Epithelial cell of prostate (primary cell): ENCODE measurements at places on chromosomes 1 and 21.

GRCh38 chr1:14245954-14246353 lies 352.5 kb upstream of the KAZN start:
- DNase-seq = no peak

- DNase-seq = no peak
Measured at GRCh38 chr1:22767852-22768251, 57.2 kb downstream of the EPHB2 start.

GRCh38 chr1:105641407-105641806 lies 1415.1 kb upstream of the PRMT6 start:
- DNase-seq = no peak

DNA sequence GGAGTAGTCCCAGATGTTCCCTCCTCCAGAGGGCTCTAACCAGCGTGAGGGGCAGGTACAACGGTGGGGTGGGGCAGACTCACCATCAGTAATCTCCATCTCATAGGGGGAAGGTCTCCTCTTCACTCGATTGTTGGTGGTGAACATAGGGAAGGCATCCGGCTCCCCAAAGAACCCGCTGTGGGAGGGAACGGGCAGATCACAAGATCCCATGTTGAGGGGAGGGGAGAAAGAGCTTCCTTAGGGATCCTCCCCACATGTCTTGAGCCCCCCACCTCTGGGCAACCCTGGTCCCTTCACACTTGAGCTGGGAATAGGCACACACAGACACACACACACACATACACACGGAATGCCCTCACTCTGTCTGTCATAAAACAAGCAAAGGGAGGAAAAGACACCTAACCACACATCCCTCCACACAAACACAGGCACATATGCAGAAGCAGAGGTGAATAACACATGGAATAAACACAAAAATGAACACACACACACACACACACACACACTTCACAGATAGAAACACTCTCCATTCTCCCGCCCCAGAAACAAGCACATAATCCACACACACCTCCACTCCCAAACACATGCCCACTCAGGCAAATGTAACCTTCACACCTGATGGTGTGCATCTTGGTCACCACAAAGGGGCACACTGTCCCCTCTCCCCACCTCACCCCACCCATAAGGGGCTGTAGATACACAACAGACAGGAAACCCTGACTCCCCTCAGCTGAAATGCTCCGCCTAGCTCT lies 7.9 kb downstream of the TAL1 start:
- DNase-seq = no peak
